Ascending aorta (tissue), 2 donors: ENCODE measurements at places on chromosomes 7 and 10.

DNA sequence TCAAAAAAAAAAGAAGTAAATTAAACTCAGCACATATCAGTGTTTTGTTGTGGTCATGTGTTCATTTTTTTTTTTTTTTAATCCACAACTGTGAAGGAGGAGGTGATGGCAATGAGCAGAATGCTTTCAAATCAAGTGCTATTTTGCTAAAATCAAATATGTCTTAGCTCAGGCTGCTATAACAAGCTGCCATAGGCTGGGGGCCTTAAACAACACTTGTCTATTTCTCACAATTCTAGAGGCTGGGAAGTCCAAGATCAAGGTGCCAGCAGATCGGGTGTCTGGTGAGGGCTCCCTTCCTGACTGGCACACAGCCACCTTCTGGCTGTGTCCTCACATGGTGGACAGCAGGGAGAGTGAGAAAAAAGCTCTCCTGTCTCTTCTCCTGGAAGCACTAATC, 203.9 kb downstream of the FAM107B start:
- no peak overlapping the region for H3K27ac ChIP-seq
- H3K4me1 ChIP-seq, result no peaks in the 10 kb centered on the region
- DNase-seq, result no peak
- peaks cover 7% of the 10 kb centered on the region for H3K36me3 ChIP-seq

DNA sequence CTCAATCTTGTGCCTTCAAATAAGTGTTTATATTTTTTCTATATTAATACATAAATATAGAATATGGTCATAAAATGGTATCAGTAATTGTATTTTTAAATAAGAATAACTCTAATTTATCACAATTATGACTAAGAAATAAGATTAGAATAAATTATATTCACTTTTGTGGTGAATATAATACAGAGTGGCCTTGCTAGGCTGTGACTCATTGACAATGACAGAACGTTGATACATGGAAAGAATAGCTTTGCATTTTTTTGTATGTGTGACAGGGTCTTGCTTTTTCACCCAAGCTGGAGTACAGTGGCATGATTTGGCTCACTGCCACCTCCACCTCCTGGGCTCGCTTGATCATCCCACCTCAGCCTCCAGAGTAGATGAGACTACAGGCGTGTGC, 47.8 kb upstream of the PCLO start:
- H3K27ac ChIP-seq, result no peak overlapping the region
- no peak overlapping the region for H3K4me3 ChIP-seq
- no peaks in the 10 kb centered on the region for H3K4me1 ChIP-seq
- no peaks in the 10 kb centered on the region for H3K27me3 ChIP-seq
- no peaks in the 10 kb centered on the region for H3K36me3 ChIP-seq
- DNase-seq, result no peak

DNA sequence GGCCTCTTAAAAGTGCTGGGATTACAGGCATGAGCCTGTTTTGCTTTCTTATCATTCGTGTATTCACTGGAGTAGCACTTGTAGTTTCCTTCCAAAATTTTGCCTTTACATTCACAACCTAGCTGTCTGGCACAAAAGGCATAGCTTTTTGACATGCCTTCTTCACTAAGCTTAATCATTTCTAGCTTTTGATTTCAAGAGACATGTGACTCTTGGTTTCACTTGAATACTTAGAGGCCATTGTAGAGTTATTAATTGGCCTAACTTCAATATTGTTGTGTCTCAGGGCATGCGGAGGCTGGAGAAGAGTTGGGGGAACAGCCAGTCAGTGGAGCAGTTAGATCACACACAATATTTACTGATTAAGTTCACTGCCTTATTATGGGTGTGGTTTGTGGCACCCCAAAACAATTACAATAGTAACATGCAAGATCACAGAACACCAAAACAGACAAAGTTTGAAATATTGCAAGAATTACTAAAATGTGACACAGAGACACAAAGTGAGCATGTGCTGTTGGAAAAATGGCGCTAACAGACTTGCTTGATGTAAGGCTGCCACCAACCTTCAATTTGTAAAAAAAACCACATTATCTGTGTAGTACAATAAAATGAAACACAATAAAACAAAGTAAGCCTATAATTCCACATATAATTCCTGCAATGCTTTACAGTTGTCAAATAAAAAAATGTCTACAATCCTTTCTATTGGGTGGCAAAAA, 43.1 kb downstream of the BRAF start:
- H3K27me3 ChIP-seq, result no peaks in the 10 kb centered on the region
- no peak for DNase-seq

DNA sequence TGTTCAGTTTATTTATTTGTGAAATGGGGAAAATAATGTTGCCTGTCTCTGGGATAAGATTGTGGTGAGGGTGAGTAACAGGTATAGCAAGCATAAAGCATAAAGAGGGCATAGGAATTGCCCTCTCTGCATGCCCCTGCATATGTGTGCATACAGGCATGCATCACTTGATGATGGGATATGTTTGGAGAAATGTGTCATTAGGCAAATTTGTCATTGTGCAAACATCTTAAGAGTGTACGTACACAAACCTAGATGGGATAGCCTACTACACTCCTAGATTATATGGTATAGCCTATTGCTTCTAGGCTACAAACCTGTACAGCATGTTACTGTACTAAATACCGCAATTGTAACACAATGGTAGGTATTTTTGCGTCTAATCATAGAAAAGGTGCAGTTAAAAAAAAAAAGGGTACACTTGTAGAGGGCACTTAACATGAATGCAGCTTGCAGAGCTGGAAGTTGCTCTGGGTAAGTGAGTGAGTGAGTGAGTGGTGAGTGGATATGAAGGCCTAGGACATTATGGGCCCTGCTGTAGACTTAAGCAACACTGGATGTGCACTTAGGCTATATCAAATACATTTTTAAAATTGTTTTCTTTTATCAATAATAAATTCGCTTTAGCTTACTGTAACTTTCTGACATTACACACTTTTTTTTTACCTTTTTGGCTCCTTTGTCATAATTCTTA, 386.5 kb upstream of the ANKRD30A start:
- H3K4me3 ChIP-seq, result no peak overlapping the region
- H3K4me1 ChIP-seq, result no peaks in the 10 kb centered on the region
- H3K36me3 ChIP-seq, result no peaks in the 10 kb centered on the region
- no peak for DNase-seq

DNA sequence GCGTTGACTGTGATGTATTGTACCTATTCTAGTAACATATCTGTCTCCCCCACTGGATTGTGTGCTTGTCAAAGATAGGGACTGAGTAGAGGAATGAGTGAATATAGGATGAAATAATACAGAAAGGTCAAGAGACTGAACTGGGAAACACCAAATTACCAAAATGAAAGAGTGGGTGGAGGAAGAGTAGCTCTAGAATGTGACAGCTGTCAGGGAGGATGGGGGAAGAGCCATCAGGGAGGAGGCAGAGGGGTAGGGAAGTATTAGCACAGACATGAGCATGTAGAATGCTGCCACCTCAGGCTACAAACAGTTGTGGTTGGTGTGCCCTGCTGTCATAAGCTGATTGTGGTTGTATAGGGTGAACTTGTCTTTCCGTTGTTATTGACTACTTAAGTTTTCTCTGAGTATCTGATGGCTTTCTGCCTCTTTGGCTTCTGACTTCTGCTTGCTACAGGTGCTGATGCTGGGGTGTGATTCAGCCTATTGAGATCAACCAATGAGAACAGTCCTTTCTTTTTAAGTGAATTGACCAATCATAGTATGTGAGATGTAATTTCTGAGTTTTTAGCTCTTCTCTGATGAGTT, 5.6 kb downstream of the CCSER2 start:
- H3K4me1 ChIP-seq, result peaks cover 16% of the 10 kb centered on the region
- no peak for DNase-seq
- H3K4me3 ChIP-seq, result no peak overlapping the region
- no peaks in the 10 kb centered on the region for H3K27me3 ChIP-seq
- no peak overlapping the region for H3K27ac ChIP-seq

DNA sequence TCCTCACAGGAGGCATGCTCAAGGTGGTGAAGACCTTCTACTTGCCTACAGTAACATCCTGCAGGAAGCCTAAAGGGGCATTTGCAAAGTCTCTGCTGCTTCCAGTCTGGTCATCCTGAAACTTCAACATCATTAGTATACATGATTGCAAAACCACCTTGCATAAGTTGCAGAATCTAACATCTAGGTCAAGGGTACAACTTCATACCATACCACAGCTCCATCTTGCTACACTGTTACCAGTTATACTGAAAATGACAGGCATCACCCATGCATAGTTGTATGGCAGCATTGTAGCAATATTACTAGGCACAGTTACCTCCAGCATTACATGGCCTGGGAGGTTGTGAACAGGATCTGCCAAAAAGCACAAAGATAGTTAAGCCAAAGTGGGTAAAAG, 13.7 kb upstream of the MACROH2A2 start:
- DNase-seq, result no peak
- H3K27me3 ChIP-seq, result no peaks in the 10 kb centered on the region
- H3K36me3 ChIP-seq, result no peaks in the 10 kb centered on the region
- no peaks in the 10 kb centered on the region for H3K4me1 ChIP-seq
- H3K27ac ChIP-seq, result no peak overlapping the region
- no peak overlapping the region for H3K4me3 ChIP-seq

DNA sequence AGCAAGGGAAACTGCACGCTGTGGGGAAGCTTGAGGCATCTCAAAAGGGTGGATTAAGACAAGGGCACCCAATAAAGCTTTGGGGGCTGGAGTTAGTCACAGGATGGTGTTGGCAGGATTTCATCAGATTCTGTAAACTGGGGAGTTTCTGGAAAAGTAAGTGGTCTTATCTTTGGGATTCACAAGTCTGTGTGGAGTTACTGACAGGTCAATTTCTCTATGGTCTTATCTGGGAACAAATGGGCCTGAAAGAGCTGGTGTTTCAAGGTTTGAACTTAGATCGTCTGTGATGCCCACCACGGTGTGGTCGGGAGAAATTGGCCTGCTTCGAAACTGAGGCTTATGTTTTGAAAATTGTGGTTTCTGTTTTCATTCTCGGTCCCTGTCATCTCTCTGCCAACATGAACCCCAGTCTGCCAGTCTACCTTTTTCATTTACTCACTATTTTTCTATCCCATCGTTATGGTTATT, 23.8 kb upstream of the AOAH start:
- no peaks in the 10 kb centered on the region for H3K36me3 ChIP-seq
- no peak overlapping the region for H3K4me3 ChIP-seq
- H3K4me1 ChIP-seq, result no peaks in the 10 kb centered on the region
- H3K27me3 ChIP-seq, result no peaks in the 10 kb centered on the region
- H3K27ac ChIP-seq, result no peak overlapping the region

- no peak for DNase-seq
- H3K4me3 ChIP-seq, result no peak overlapping the region
- no peaks in the 10 kb centered on the region for H3K36me3 ChIP-seq
- H3K27ac ChIP-seq, result peak overlapping the region; percentile 71
- peaks cover 8% of the 10 kb centered on the region for H3K4me1 ChIP-seq
These were observed 84.1 kb downstream of the PTPRE start for GRCh38 chr10:127990846-127991542.

DNA sequence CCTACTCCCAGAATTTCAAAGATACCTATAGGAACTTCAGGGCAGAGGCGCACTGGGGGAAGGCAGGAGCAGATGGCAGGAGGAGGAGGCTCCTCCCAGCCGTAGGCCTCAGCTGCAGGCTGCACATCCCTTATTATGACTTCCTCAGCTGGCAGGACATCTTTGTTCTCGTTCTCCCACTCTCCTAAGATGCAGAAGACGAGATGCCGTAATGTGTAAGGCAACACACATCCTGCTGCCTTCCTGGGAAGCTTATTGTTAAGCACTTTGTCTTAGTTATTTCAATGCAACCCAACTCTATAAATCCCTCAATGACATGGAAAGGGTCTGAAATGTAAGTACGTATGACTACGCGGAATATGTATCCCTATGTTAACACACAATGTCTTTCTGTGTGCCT, 599.8 kb upstream of the MGMT start:
- DNase-seq, result no peak
- H3K27ac ChIP-seq, result no peak overlapping the region
- no peaks in the 10 kb centered on the region for H3K36me3 ChIP-seq
- no peaks in the 10 kb centered on the region for H3K4me1 ChIP-seq

- no peaks in the 10 kb centered on the region for H3K4me1 ChIP-seq
- H3K36me3 ChIP-seq, result no peaks in the 10 kb centered on the region
- H3K27ac ChIP-seq, result no peak overlapping the region
- H3K27me3 ChIP-seq, result no peaks in the 10 kb centered on the region
These were observed 138.2 kb upstream of the TMEM229A start for GRCh38 chr7:124171068-124171467.

- H3K27ac ChIP-seq, result peak overlapping the region; percentile 67
- DNase-seq, result peak; percentile 74
- H3K27me3 ChIP-seq, result no peaks in the 10 kb centered on the region
- peak overlapping the region; percentile 10 for H3K4me3 ChIP-seq
These were observed 260.5 kb upstream of the KLF14 start for GRCh38 chr7:130994378-130995115.

DNA sequence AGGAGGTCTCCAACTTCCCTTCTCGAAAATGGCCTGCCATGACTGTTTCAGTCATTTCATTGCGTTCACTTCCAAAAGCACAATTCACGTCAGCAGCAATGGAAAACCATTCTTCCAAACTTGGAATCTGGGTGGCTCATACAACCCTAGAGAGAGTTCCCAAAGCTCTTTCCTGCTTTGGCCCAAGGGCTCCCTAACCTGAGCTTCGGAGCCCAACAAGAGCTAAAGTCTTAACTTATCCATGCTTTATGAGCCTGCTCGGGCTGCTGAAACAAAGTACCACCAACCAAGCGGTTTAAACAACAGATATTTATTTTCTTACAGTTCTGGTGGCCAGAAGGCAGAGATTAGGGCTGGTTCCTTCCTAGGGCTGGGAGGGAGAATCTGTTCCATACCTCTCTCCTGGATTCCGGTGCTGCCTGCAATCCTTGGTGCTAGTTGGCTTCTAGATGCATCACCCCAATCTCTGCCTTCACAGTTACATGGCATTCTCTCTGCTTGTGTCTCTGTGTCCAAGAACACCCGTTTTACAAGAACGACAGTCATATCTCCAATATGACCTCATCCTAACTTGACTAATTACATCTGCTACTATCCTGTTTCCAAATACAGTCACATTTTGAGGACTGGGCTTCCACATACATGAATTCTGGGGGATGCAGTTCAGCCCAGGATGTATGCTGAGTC, 33.5 kb downstream of the CAMK2B start:
- no peak overlapping the region for H3K27ac ChIP-seq
- H3K4me3 ChIP-seq, result no peak overlapping the region
- peak; percentile 24 for DNase-seq
- no peaks in the 10 kb centered on the region for H3K4me1 ChIP-seq
- H3K36me3 ChIP-seq, result no peaks in the 10 kb centered on the region

DNA sequence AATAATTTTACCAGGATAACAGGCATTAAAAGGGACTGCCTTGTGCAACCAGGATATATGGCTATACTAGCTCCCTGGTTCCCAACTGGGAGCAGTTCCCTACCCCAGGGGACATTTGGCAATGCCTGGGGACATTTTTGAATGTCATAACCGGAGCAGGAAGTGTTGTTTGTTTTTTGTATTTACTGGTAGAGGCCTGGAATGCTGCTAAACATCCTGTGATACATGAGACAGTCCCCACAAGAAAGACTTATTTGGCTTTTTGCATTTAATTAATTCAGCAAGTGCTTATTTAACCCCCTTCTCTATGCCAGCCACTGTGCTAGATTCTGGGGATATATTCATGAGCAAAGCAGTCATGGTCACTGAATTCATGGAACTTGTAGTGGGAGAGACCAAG, 181.2 kb downstream of the BBS9 start:
- H3K27ac ChIP-seq, result no peak overlapping the region
- no peak for DNase-seq
- no peaks in the 10 kb centered on the region for H3K4me1 ChIP-seq
- H3K27me3 ChIP-seq, result no peaks in the 10 kb centered on the region
- H3K36me3 ChIP-seq, result no peaks in the 10 kb centered on the region
- no peak overlapping the region for H3K4me3 ChIP-seq

GRCh38 chr10:24908793-24909423, 43.5 kb downstream of the PRTFDC1 start:
- H3K4me1 ChIP-seq, result peaks cover 9% of the 10 kb centered on the region
- no peak for DNase-seq
- H3K36me3 ChIP-seq, result no peaks in the 10 kb centered on the region
